ENCODE measurements at places on chromosomes 7 and 10. TPM values are rescaled to one million over a fixed set of nuclear protein-coding genes. Genes with fewer than 3 reads are reported as not detected.
A peak's percentile ranks its signal among the peaks of the same experiment; 100 is the strongest.

GRCh38 chr7:26858241-26858715 lies 6.1 kb downstream of the SKAP2 start:
- no peaks in the 10 kb centered on the region for H3K36me3 ChIP-seq
- peak; percentile 73 for DNase-seq
- peak overlapping the region; percentile 92 for H3K27ac ChIP-seq
- no peaks in the 10 kb centered on the region for H3K27me3 ChIP-seq
- H3K4me3 ChIP-seq = no peak overlapping the region

DNA sequence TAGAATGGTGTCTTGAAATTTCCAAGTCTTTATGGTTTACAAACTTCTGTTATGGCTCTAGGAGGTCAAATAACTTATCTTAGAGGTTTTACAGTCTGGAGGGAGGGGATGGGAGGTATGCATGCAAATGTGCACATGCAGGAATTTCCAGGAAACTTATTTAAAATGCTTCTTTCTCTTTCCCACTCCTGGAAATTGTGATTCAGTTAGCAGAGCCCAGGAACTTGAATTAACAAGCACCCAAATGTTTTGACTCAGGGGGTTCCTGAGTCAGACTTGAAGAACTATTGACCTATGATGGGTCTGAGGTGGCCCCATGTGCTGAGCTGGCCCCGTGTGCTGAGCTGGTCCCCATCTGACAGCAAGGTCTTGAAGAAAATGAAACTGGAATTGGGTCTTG lies 669.4 kb downstream of the INHBA start:
- no peaks in the 10 kb centered on the region for H3K4me1 ChIP-seq
- no peaks in the 10 kb centered on the region for H3K27me3 ChIP-seq
- no peak overlapping the region for H3K4me3 ChIP-seq
- H3K36me3 ChIP-seq = no peaks in the 10 kb centered on the region
- no peak overlapping the region for H3K27ac ChIP-seq

- H3K36me3 ChIP-seq = peaks cover 58% of the 10 kb centered on the region
- peaks cover 7% of the 10 kb centered on the region for H3K4me1 ChIP-seq
- no peak for DNase-seq
- no peaks in the 10 kb centered on the region for H3K27me3 ChIP-seq
Measured at GRCh38 chr10:128058750-128059134, 67.5 kb downstream of the MKI67 start.

DNA sequence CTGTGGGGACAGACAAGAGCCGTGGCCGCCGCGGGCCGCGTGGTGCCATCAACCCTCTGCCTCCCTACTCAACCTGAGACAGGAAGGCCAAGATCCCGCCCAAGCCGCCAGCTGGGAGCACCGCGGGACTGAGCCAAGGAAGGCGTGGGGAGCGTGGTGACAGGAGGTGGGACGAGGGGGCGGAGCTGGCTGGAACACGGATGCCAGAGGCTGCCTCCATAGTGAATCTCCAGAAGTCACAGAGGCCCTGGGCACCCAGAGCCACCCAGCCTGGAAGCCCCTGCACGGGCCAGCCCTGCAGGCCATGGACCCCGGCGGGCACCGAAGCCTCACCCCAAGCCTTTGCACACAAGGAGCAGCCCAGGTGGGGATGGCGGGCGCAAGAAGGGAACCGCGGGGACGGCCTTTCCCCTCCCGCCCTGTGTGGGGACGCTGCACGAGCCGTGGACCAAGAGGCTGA lies 18.1 kb upstream of the DPYSL4 start:
- no peaks in the 10 kb centered on the region for H3K4me1 ChIP-seq
- H3K36me3 ChIP-seq = no peaks in the 10 kb centered on the region
- no peaks in the 10 kb centered on the region for H3K27me3 ChIP-seq
- no peak overlapping the region for H3K27ac ChIP-seq

DNA sequence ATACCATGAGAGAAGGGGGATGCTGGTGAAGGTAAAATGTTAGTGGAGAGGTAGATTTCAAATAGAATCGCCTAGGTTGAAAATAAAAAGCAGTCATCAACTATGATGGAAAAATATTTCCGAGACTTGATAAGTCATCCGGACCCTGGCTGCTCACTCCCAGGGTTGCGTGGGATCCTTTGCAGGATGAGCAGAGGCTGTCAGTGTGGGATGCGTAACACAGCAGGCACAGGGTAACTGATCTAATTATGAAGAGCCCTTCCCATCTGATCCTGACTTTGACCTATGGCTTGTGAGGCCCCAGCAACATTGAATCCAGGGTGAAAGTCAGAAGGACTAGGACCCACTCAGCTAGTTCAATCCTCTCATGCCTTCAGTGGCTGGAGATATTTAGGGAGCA lies 236.9 kb downstream of the DPP6 start:
- H3K4me1 ChIP-seq = no peaks in the 10 kb centered on the region
- no peak overlapping the region for H3K4me3 ChIP-seq
- H3K27ac ChIP-seq = no peak overlapping the region

GRCh38 chr10:114615600-114616007 lies 42.5 kb downstream of the ABLIM1 start:
- no peak for DNase-seq
- H3K36me3 ChIP-seq = no peaks in the 10 kb centered on the region
- no peaks in the 10 kb centered on the region for H3K27me3 ChIP-seq
- H3K4me3 ChIP-seq = no peak overlapping the region
- H3K4me1 ChIP-seq = peaks cover 16% of the 10 kb centered on the region

GRCh38 chr7:33968591-33968990 lies 63.3 kb downstream of the BMPER start:
- H3K4me3 ChIP-seq = no peak overlapping the region
- peaks cover 22% of the 10 kb centered on the region for H3K4me1 ChIP-seq
- H3K27me3 ChIP-seq = no peaks in the 10 kb centered on the region
- no peak for DNase-seq
- H3K27ac ChIP-seq = no peak overlapping the region

DNA sequence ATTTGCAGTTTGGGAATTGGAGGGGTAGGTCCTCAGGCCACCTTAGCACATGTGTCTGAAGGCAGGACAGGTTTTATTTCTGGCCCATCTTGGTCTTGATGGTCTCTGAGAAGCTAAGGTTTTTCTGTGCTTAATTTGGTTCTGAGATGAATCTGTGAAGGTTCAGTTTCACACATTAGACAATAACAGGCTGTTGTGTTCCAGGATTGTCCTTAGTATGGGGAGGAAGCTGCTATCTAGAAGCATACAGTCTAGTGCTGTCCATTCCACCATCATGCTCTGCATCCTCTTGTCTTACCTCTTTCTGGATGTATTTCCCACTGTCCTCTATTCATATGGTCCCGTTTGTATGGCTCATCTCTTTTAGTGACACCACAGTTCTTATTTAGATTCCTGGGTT lies 7.1 kb downstream of the UBE2D1 start:
- no peak for DNase-seq
- no peak overlapping the region for H3K27ac ChIP-seq
- no peaks in the 10 kb centered on the region for H3K27me3 ChIP-seq

Gene BICC1
- total RNA-seq = 9.1 TPM

DNA sequence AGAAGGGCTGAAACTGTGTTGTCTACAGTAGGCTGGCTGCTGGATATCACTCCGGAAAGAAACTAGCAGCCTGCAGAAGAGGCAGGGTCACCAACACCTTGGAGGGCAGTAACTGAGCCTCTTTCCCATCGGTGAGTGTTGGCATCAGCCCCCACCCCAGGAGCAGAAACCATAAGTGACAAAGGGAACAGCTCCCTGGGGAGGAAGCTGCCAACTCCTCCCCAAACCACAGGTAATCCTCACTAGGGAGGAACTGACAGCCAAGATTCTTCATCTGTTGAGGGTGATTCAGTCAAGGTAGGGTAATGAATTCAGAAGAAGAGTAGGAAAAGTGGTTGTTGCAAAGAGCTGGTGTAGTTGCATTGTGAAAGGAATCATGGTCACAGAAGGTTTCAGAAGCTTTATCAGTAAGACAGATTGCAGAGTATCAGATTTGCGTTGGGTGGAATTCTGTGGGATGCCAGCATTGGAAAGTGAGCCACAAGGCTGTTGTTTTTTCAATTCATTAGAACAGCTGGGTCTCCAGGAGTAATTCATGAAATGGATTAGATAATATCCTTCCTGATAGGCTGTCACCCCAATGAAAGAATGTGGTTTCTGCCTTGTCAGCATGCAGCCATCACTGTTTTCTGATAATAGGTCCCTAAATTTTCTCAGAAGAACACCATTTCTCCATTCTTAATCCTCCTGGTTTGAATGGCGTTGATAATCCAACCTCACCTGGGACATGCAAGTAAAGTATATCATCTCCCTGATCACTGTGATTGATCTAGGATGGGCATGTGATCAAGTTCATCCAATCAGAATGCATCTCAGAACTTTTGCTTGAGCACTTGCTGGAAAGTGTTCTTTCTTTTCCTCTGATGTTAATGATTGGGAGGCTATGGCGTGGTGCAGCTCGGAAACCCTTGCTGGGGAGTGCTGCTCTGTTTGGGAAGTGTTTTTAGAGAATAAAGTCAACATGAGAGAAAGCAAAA lies 75.0 kb upstream of the CTBP2 start:
- no peak overlapping the region for H3K4me3 ChIP-seq
- no peak overlapping the region for H3K27ac ChIP-seq
- H3K4me1 ChIP-seq = peaks cover 4% of the 10 kb centered on the region
- no peak for DNase-seq
- H3K27me3 ChIP-seq = no peaks in the 10 kb centered on the region

GRCh38 chr10:122716025-122716424 lies 16.4 kb upstream of the C10orf120 start:
- no peaks in the 10 kb centered on the region for H3K27me3 ChIP-seq
- DNase-seq = no peak
- H3K4me1 ChIP-seq = no peaks in the 10 kb centered on the region

DNA sequence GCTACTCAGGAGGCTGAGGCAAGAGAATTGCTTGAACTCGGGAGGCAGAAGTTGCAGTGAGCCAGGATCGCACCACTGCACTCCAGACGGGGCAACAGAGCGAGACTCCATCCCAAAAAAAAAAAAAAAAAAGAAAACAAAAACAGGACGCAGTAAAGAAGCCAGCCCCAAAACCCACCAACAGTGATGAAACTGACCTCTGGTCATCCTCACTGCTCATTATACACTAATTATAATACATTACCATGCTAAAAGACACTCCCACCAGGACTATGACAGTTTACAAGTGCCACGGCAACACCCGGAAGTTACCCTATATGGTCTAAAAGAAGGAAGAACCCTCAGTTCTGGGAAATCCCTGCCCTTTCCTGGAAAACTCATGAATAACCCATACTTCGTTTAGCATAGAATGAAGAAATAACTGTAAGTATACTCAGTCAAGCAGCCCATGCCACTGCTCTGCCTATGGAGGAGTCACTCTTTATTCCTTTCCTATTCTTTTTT lies 40.0 kb upstream of the EIF4H start:
- no peak overlapping the region for H3K27ac ChIP-seq
- H3K4me3 ChIP-seq = no peak overlapping the region
- no peaks in the 10 kb centered on the region for H3K36me3 ChIP-seq
- no peaks in the 10 kb centered on the region for H3K4me1 ChIP-seq
- no peaks in the 10 kb centered on the region for H3K27me3 ChIP-seq

Gene ADIRF
- total RNA-seq = 171 TPM

Gene HABP2
- total RNA-seq = 1.2 TPM

- peaks cover 65% of the 10 kb centered on the region for H3K27me3 ChIP-seq
- H3K4me1 ChIP-seq = no peaks in the 10 kb centered on the region
- H3K4me3 ChIP-seq = no peak overlapping the region
Measured at GRCh38 chr10:117555017-117555416, 12.5 kb downstream of the EMX2 start.

DNA sequence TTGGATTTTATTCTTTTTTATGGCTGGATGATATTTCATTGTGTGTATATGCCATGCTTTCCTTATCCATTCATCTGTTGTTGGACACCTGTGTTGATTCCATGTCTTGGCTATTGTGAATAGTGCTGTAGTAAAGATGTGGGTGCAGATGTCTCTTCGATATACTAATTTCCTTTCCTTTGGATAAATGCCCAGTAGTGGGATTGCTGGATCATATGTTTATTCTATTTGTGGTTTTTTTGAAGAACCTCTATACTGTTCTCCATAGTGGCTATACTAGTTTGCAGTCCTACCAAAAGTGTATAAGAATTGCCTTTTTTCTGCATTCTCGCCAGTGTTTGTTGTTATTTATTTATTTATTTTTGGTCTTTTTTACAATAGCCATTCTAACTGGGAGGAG lies 159.8 kb downstream of the WNT2 start:
- no peak overlapping the region for H3K4me3 ChIP-seq
- no peak for DNase-seq
- H3K27me3 ChIP-seq = no peaks in the 10 kb centered on the region
- no peak overlapping the region for H3K27ac ChIP-seq
- H3K36me3 ChIP-seq = no peaks in the 10 kb centered on the region

Gene BTBD16
- total RNA-seq = not detected

Gene XRCC2
- 1.0 TPM for total RNA-seq

DNA sequence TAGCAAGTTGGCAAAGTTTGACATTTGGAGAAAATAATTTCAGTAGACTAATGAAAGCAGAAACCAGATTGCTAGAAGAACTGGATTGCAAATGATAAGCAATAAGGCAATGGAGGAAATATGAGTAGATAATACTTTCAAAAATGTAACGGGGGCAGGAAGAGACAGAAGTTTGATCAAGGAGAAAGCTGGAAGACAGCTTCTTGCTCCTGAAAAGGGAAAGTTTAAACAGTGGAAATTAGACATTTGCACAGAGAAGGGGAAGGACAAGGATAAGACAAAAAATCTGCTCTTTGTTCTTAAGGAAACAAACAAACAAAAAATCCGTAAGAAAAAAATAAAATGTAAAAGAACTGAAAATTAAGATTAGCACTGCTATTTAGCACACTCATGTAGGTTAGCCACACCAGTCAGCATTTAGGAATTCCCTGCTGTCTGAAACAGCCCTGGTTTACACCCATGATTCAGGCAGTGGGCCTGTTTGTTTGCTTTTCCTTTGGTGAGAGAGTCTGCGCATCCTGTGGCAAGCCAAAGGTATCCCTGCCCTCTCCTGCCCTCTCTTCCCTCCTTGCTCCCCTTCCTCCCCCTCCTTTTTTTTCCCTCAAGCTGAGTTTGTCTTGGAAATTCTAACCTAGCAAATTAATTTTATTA lies 104.3 kb upstream of the CAV2 start:
- no peaks in the 10 kb centered on the region for H3K36me3 ChIP-seq
- no peak overlapping the region for H3K4me3 ChIP-seq
- peaks cover 21% of the 10 kb centered on the region for H3K4me1 ChIP-seq
- no peak for DNase-seq

DNA sequence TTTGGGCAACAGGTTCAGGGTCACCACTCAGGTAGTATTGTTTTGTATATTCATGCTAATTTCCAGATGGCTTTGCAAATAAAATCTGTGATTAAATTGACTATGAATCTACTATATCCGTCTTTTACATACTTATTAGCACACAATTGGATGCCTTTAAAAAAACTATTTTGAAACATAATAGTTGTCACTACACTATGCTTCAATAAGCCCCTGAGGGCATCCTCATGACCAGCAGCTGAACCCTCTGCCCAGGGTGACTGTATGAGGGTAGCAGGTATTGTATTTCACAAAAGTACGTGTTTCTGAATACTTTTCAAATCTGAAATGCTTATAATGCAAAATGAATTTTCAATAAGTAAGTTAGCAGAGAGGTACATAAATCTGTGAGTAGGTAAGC lies 97.3 kb downstream of the DNAH11 start:
- H3K4me1 ChIP-seq = no peaks in the 10 kb centered on the region
- no peak overlapping the region for H3K4me3 ChIP-seq
- no peaks in the 10 kb centered on the region for H3K36me3 ChIP-seq
- no peak for DNase-seq
- H3K27ac ChIP-seq = no peak overlapping the region
- H3K27me3 ChIP-seq = no peaks in the 10 kb centered on the region

Gene HTR5A
- not detected for total RNA-seq

- no peak overlapping the region for H3K4me3 ChIP-seq
- H3K27me3 ChIP-seq = no peaks in the 10 kb centered on the region
- no peaks in the 10 kb centered on the region for H3K4me1 ChIP-seq
- H3K27ac ChIP-seq = no peak overlapping the region
- DNase-seq = no peak
- no peaks in the 10 kb centered on the region for H3K36me3 ChIP-seq
Measured at GRCh38 chr7:20197837-20198236, 19.3 kb downstream of the MACC1 start.

Gene CCDC186
- 96.7 TPM for total RNA-seq

Gene KCP
- total RNA-seq = 3.9 TPM
